ENCODE measurements at places on chromosomes 16 and 17.
A peak's percentile ranks its signal among the peaks of the same experiment; 100 is the strongest.

- no peak for DNase-seq
These were observed 61.4 kb downstream of the VAT1L start for GRCh38 chr16:77849646-77850258.

DNA sequence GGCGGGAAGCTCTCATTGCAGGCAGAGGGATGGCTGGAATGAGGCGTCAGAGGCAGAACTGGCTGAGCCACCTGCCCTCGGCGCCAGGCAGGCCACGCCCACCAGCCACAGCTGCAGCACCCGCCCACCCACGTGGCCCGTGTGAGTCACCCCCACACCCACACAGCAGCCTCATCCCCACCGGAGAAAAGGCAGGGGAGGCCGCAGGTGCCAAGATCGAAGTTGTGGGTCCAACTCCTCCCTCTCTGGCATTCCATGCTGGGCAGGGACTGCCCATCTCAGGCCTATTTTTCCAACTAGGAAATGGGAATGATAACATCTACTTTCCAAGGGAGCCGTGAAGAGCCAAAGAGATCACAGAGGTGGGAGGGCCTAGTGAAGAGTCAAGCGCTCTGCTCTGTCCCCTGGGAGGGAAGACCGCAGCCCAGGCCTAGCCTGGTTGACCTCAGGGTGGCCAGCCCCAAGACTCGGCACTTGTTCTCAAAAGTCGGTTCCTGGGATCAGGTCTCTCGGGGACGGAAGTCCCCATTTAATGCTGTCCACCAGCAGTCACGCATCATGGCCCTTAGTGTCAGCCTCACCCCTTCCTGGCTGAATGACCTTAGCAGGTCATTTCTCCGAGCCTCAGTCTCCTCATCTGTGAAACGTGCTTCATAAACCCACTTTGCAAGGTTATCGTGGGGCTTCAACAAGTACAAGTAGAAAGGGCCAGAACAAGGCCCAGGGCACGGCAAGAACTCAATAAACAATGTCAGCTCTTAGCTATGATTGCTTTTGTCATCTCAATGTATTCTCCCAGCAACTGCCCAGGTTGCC, at the start of gene TRPV3:
TRPV3 (minus strand) TSS at position 45 of the 816 bp plus-strand sequence. CDS start 2,962 bp downstream, outside the sequence.
- DNase-seq = no peak

DNA sequence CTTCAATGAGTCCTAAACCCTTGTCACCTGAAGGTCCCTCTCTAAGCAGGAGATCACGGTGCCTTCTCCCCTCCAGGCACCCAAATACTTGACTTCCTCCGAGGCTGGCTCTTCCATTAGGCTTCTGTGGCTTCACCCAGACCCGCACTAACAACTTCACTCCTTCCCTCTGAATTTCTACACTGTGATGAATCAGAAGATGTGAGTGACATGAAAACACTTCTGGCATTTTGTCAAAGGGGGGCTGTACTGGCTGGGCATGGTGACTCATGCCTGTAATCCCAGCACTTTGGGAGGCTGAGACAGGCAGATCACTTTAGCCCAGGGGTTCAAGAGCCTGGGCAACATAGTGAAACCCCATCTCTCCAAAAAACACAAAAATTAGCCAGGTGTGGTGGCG, 72.6 kb upstream of the CNEP1R1 start:
- DNase-seq = no peak

GRCh38 chr17:52710363-52710901, 551.9 kb upstream of the CA10 start:
- DNase-seq = no peak

DNA sequence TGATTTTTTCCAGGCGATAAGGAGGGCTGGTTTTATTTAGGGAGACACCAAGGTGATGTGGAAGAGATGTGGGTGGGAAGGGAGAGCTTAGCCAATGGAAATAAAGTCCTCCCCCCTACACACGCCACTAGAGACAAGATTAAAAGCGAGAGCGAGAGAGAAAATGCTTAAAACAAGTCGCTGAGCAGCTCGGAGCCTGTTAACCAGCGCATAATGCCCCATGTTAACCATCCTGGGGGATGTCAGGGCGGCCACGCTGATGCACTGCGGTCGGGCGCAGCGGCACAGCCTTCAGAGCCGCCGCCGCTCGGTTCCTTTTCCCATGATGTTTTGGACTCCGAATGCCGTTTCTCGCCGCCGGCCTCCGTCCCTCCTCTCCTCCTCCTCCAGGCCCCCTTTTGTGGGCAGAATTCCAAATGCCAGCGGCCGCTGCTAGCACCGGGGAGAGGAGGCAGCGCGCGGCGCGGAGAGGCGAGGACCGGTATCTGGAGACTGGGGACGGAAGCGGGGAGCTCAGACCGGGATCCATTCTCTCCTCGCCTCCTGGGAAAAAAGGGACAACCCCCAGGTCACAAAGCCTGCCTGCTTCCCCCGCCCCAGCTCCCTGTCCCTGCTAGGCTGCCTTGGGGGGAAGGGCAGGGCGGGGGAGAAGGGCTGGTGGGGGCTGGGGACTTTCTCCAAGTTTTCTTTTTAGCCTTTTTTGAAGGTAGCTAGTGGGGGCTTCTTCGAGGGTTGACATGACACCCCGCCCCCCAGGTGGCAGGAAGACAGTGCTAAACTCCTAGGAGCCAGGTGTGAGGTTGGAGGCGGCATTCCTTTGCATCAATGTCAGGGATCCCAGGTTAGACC, 98.1 kb upstream of the CCL2 start:
- DNase-seq = no peak

DNA sequence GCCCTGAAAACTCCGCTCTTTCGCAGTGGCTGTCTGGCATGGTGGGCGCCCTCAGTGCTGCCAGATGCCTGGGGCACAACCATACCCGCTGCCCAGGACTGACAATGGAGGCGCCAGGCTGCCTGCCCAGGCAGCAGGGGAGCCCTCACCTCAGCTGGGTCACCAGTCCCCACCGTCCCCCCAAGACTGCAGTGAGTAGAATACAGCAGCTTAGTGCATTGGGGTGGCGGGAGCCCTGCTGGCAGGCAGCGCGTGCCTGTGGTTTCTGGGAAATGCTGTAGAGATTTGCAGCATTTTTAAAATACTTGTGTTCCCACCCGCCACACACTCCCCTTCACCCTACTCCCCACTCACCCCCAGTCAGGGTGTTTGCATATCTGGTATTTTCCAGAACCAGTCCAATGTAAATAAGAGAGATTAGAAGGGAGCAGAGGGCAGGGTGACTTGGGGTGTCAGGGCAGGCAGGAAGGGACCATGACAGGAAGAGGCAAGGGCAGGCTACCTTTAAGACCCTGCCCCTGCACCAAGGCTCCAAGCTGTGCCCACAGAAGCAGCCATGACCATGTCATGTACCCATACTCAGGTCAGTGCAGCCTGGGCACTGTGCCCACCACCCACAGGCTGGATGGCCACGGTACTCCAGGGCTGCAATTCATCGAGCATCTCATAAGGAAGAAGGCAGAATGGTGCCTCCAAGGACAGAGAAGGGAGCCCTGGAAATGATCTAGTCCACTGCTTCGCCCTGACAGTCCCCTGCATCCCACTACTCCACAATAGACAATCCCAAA, 21.5 kb downstream of the MYO18A start:
- no peak for DNase-seq

- no peak for DNase-seq
These were observed 44.1 kb downstream of the MIS12 start for GRCh38 chr17:5530265-5531084.

- DNase-seq = no peak
These were observed 1.8 kb downstream of the CDC42EP4 start for GRCh38 chr17:73309727-73310596.

DNA sequence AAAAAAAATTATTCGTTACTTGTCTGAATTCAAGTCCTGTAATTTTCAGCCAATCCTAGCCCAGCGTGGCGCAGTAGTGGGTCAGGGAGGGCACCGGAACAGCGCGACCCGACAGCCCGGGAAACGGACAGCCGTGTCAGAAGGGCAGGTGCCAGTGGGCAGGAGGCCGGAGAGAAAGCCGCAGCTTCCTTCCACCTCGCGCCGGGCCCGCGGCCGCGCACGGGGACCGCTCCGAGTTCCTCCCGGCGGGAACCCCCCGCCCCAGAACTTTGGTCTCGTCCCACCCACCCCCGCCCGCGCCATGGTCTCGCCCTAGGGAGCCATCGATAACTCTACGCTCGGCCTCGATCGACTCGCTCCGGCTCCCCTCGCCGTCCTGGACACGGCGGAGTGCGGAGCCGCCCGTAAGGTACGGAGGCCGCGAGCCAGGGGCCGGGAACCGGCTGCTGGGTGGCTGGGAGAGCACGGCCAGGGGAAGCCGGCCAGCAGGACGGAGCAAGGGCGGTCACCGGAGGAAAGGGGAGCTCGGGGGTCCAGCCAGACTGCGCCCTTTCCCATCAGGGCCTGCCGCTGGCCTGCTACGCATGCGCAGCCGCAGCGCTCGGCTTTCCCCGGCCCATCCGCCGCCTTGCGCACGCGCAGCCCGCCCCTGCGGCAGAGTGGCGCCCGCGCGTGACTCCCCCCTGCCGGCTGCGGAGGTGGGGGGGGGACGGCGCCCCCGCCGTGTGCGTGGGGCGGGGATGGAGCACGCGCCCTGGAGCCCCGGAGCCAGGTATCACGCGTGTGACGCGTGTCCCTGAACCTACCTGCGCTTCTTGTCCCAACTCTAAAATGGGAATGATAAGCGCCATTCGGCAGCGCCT, at the start of gene MLST8:
MLST8 (plus strand) TSS at position 351 of the 863 bp plus-strand sequence. CDS start 632 bp downstream, outside the sequence.
- DNase-seq = peak; percentile 45

- DNase-seq = no peak
These were observed 59.5 kb upstream of the GSE1 start for GRCh38 chr16:85553436-85554113.

DNA sequence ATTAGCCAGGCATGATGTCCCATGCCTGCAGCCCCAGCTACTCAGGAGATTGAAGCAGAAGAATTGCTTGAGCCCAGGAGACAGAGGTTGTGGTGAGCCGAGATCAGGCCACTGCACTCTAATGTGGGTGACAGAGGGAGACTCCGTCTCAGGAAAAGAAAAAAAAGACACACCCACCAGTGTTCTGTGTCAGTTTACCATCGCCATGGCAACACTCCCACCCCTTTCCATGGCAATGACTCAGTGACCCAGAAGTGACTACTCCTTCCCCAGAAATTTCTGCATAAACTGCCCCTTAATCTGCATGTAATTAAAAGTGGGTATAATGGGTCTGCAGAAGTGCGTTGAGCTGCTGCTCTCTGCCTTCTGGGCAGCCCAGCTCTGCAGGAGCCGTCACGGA, 4.0 kb upstream of the ZC3H18 start:
- no peak for DNase-seq

GRCh38 chr17:12898110-12898509, 108.8 kb downstream of the ARHGAP44 start:
- DNase-seq = no peak

- no peak for DNase-seq
These were observed 124.8 kb upstream of the RBL2 start for GRCh38 chr16:53309457-53309856.

DNA sequence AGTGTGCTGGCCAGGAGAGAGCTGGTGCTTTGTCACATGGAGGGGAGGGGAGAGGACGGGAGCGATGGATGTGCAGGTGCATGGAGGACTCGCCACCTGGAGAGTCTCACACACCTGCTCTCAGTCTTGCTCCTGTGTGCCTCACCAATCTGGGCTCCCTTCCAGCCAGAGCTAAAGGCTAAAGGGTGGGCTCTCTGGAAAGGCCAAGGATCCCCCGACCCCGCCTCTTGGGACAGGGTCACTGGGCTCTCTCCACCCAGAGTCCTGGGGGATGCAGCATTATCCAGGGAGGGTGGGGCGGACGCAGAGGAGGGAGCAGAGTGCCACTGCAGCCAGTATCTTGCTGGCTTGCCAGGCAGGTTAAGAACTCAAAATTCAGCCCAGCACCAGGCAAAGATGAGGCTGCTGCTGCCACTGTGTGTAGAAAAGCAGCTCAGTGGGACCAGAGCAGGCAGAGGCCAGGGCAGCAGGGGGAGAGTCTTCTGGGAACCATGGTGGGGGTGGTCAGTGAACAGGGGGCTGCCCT, 5.4 kb upstream of the STAT5B start:
- peak; percentile 46 for DNase-seq

GRCh38 chr17:17751489-17752088, 70.3 kb downstream of the RAI1 start:
- DNase-seq = no peak

GRCh38 chr17:63116967-63117830, 151.2 kb downstream of the TANC2 start:
- DNase-seq = no peak

GRCh38 chr17:81154961-81155360, 10.3 kb upstream of the PVALEF start:
- DNase-seq = no peak

GRCh38 chr16:79250502-79251098, 349.9 kb downstream of the MAF start:
- no peak for DNase-seq

DNA sequence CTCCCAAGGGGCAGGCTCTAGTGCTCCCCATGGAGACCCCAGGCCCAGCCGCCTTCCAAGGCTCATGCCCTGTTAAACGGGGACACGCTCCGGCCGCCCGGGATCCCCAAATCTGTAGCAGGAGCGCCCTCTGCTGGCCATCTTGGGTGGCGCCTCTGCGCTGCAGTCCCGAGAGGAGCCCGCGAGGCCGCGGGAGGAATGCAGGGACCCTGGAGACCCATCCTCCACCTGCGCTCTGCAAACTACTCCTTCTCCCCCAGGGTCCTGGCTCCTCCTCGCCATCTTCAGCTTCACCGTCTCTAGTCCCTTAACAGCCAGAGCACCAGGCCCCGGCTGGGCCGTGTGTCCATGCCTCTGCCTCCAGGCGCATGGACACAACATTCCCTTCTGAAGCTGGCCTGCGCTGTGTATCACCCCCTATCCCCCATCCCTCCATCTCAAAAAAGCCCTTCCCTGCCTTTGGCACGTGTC, 23.6 kb upstream of the KRT17 start:
- peak; percentile 64 for DNase-seq

DNA sequence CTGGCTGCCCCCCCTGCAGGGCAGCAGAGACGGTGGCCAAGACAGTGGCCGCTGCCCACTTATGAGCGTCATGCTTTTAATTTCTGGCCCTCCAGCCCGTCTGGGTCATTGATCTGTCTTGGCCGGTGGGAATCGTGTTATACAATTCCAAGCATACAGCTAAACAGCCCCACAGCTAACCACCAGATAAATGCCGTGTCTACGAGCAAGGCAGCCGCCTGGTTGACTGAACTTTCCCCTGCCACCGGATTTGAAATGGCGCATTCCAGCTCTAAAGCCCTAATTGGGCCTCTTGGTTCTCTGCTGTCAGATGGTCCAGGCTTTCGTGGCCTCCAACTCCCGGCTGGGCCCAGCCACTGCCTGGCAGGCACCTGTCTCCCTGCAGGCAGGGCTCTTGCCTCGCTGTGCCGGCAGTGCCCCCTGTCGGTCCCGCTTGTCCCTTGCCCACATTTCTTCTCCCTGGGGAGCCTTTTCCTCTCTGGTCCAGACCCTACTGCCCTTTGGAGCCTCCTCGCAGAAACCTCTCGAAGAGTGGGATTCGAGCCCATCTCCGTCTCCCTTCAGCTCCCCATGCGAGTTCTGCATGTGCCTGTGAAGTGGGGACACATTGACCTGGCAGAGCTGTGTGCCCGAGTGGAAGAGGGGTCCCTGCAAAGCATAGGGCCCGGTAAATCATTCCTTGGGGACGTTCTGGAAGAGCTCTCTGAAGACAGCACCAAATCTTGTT, 1.8 kb upstream of the RBFOX3 start:
- DNase-seq = peak; percentile 48

Data from NCI-H526 treated with DMSO at 0.1 percent for 48 hours (cell line).